ENCODE measurements at places on chromosomes 7 and 10. TPM values are rescaled to one million over a fixed set of nuclear protein-coding genes. Genes with fewer than 3 reads are reported as not detected.

PTF1A gene
- total RNA-seq: not detected

SPDYE9 gene
- not detected for total RNA-seq

SHTN1 gene
- total RNA-seq: 7.4 TPM

MMP21 gene
- not detected for total RNA-seq

DEPP1 gene
- 1.1 TPM for total RNA-seq

Data from hair follicular keratinocyte (primary cell).